ENCODE measurements at places on chromosomes 6 and 20.

DNA sequence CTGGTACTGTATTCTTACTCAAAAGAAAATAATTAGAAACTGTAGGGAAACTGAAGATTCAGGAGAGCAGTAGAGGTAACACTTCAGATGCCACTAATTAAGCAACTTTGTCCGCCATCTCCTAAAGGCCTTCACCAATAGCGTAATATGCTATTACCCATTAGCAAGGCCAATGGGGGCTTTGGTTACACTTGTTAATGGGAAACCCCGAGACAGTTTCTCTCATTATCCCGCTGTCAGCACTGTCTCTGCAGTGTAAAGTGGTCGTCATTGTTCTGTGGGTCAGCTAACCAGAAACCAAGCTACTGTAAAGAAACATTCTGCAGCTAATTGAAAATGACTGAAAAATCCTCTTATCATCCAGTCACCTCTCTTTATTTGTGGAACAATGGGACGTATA, 468.0 kb upstream of the POU3F2 start:
- no peak for DNase-seq

- no peak for DNase-seq
Measured at GRCh38 chr20:20608641-20609040, 103.8 kb downstream of the RALGAPA2 start.

GRCh38 chr6:132224943-132225342, 176.3 kb downstream of the MOXD1 start:
- no peak for DNase-seq

DNA sequence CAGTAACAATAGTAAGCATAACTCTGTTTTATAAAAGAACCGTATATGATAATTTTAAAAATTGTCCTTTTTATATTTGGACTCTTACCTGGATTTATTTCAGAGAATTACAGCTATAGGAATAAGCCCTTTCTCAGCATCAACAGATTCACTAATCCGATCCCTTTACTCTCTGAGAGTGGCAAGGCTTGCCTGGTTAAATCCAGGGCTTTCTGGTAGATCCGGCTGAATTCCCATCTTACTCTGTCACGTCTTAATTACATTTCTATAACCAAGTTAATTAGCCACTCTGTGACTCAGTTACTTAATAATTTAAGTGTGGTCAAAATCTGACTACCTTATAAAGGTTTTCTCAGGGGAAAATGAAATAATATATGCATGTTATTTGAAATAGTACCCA, 294.7 kb downstream of the FRK start:
- DNase-seq: no peak

DNA sequence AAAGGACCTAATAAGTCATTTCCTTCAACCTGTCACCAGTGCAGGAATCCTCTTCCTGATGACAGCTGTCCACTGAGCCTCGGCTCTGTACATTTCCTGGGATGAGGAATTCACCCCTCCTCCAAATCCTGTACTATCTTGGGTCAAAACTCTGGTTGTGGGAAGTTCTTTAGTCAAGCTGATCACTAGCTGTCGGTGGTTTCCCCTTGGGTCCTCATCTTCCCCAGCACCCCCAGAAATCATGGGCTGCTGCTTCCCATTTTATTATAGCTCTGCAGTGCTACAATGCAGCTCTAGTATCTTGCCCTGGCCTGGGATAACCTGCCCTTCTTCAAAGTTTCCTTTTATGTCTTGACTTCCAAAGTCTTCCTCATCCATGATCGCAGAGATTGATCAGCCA, 14.6 kb upstream of the ADA start:
- no peak for DNase-seq
